ENCODE measurements at places on chromosomes 7 and 10. TPM values are rescaled to one million over a fixed set of nuclear protein-coding genes. Genes with fewer than 3 reads are reported as not detected.

- DNase-seq: peak; percentile 22
Observed at GRCh38 chr7:158033196-158033595, 554.4 kb downstream of the PTPRN2 start.

ANKRD22 gene
- 7.7 TPM for total RNA-seq

TAS2R5 gene
- 4.1 TPM for total RNA-seq

C10orf143 gene
- 3.7 TPM for total RNA-seq

GRCh38 chr7:137592232-137592896 lies 248.8 kb upstream of the PTN start:
- no peak for DNase-seq

GRCh38 chr7:91569728-91570457 lies 305.7 kb downstream of the FZD1 start:
- DNase-seq: no peak

VAX1 gene
- total RNA-seq: not detected

DNA sequence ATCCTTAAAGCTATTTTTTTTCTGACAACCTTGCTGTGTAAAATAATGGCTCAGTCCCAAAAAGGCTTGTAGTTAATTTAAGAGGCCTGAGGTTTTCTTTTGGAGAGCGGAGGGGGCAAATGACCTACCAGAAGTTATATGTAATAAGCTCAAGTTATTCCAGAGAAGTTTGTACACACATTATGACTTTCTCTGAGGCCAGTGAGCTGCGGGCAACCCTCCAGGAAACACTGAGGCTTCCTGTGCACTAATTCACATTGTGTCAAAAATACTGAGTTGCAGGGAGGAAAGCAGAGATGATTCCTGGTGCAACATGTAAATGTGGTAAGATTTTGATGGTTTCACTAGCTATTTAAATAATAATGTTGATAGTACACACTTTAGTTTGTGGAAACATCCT lies 188.6 kb downstream of the DIP2C start:
- DNase-seq: peak; percentile 19

DNA sequence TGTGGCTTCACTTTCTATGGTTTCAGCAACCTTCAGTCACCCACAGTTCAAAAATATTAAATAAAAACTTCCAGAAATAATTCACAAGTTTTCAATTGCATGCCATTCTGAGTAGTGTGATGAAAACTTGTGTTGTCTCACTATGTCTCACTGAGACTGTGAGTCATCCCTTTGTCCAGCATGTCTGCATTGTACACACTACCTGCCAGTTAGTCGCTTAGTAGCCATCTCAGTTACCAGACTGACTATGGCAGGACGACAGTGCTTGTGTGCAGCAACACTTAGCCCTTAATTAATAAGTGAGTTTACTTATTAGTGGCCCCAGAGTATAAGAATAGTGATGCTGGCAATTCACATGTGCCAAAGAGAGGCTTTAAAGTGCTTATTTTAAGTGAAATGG lies 22.5 kb downstream of the CCDC186 start:
- no peak for DNase-seq

GRCh38 chr7:48168159-48168558 lies 3.1 kb upstream of the ABCA13 start:
- DNase-seq: no peak

- DNase-seq: no peak
Observed at GRCh38 chr10:88187472-88187871, 324.0 kb downstream of the PTEN start.

DNA sequence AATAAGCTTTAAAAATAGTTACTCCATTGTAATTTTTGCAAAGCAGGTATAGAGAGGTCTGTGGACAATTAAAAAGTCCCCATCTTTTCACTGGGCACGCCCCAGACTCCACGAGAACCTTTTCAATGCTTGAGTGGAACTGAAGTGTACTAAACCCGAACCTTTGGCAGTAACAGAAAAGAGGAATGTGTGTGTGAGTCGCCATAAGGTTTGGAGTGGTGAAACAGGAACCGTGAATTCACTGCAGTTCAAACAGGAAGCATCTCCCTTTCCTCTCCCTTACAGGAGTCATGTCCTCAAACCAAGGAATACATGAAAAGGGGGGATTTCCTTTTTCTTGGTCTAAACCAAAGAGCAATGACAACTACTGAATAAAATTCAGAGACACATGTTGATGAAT lies 23.2 kb downstream of the NDUFB2 start:
- DNase-seq: no peak

ITIH5 gene
- total RNA-seq: 1.9 TPM

DNA sequence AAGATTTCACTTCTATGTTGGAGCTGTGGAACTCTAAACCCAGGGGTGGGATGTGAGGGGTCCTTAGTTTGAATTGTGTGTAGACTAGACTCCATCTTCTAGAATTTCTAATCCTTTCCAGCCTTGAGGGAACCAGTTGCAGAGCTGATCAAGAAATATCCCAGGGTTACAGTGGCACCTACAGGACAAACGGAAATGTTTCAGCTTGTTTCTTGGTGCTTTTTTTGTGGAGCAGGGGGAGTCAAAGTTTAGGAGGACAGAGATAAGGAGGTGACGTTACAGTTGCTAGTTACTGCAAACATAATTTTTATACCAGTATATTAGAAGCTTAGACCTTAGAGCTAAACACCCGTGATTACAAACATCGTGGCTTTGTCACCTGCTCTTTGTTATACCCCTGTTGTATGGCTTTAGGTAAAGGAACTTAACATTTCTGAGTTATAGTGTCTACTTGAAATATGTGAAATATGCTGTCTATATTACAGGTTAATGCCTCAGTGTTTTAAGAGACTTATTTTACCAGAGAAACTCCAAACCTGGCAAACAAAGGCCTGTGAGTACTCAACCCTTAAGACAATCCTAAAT lies 84.5 kb upstream of the DYNC1I1 start:
- no peak for DNase-seq

- DNase-seq: no peak
Observed at GRCh38 chr7:40077849-40078248, 56.6 kb downstream of the MPLKIP start.

DNA sequence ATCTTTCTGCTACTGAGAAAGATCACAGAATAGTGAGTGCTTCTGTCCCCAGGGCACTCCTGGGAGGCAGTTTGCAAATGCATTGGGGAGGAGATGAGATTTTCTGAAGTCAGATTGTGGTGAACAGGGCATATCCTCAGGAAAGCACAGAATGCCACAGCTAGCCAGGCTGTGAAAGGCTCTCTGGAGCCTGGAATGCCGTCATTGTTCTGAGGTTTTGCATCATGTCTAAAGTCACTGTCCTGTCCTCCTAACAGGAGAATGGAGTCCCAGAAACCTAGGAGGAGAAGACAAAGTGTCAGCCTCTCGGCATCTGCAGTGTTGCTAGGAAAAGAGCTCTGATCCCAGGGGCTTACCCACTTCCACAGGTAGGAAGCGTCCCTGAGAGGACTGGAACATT lies 69.2 kb upstream of the IGFBP3 start:
- no peak for DNase-seq

DNA sequence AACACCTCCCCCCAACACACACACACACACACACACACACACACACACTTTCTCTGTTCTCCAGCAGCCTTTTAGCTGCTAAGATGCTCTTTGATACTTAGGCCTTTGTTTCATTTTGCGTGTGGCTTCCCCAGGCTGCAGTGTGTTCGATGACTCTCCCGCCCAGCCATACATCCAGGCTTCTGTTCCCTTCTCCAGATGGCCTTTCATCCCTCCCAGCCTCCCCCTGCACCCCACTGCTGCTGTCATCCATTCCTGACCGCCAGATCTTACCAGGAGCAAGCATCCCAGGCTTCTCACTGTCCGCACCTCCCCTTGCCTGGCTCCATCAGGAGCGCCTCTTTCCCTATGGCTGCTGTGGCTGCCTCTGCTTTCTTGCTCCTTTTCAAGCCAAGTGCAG lies 77.8 kb upstream of the PPIF start:
- DNase-seq: no peak

DNA sequence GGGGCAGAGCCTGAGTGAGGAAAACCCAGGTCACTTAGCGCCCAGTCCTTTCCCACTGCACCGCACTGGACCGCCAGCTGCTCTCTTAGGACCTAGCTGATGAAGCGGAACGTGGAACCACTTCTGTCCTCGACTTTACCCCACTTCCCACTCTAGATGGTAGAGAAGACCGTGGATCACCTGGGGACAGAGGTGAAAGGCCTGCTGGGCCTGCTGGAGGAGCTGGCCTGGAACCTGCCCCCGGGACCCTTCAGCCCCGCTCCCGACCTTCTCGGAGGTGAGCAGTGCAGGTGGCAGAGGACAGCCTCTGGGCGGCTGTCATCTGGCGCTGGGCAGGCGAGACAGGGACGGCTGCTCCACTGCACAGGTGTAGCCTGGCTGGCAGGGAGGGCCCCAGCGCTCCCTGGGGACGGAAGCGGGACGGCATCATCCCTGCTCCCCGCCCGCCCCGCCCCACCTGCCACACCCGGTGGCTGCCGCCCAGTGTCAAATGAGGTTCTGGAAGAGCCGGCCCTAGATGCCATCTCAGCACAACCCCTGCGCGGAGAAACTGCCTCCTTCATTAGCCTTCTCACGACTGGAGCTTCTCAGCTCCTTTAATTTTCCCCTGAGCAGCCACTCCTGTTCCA lies 11.7 kb downstream of the PLAC9 start:
- DNase-seq: peak; percentile 86

GRCh38 chr7:135620980-135621850 lies 41.1 kb upstream of the STMP1 start:
- DNase-seq: no peak

DNA sequence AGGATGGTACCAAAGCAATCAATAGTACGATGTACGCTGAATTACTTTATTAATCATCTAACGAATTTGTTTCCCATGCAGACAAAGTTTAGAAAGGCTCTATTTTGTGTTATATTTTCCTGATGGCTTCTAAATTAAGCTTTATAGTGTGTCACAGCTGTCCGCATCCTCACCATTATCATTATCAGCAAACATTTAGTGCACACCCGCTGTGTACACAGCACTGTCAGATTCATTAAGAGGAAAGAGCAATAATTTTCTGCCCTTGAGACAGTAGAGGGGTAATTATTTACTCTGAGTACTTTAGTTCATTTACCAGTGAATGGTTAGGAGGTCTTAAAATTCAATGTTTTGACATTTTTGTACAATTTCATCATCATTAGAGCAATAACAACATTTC lies 233.3 kb upstream of the PTPRZ1 start:
- DNase-seq: no peak

HOXA10 gene
- not detected for total RNA-seq

DNA sequence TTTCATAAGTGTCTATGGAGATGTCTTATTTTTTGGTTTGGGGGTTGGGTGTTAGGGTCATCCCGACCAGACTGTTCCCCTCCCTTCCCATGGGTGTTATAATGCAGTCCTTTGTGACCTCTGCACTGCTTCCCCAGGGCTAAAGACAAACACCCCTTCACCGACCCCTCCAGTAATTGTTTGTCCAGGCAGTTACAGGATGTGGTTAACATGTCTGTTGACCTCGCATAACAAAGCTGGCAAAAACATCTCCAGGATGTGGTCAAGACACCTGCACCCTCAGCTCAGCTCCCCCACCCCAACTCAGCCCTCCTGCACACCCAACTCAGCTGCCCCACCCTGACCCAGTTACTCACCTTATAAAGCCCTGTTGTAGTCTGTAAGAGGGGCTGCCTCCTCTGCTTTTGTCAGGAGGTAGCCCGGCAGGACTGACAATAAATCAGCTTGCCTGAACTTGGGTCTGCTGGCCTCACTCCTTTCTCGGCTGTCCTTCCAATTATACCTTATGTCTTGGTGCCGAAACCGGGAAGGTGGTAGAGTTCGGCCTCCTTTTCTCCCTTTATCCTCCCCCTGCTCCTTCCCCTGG lies 102.2 kb downstream of the ZNF92 start:
- DNase-seq: peak; percentile 88

SFTPA1 gene
- total RNA-seq: not detected

- DNase-seq: peak; percentile 60
Observed at GRCh38 chr7:4204513-4205165, 477.5 kb upstream of the FOXK1 start.

AS3MT gene
- total RNA-seq: 7.6 TPM

DNA sequence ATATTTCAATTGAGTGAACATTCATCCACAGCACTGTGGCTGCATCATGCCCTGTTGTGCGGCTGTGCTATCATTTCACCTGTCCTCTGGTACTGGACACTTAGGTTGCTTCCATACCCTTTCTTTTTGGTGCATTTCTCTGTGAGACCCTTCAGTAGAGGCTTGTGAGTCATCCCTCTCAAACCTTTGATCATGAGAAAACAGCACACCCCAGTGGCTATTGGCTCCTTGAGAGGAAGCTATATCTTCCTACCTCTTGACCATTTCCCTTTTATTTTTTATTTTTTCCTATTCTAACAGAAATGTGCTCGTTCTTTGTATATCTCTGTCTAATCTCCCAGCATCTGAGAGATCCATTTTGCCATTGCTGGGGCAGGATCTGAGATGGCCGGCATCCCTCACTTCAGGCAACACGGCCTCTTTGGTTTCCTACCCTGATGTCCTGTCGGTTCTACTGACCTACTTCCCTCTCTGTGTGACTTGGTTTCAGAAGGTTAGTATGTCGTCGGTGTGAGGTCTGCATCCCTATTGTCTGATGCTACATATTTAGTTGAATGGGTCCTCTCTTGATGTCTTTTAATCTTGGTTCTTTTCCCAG lies 23.8 kb upstream of the PIK3AP1 start:
- DNase-seq: no peak

- no peak for DNase-seq
Observed at GRCh38 chr10:63221950-63222349, 88.8 kb downstream of the NRBF2 start.

- DNase-seq: no peak
Observed at GRCh38 chr10:77925410-77925794, 1.2 kb downstream of the DLG5 start.

MSMB gene
- not detected for total RNA-seq

DNA sequence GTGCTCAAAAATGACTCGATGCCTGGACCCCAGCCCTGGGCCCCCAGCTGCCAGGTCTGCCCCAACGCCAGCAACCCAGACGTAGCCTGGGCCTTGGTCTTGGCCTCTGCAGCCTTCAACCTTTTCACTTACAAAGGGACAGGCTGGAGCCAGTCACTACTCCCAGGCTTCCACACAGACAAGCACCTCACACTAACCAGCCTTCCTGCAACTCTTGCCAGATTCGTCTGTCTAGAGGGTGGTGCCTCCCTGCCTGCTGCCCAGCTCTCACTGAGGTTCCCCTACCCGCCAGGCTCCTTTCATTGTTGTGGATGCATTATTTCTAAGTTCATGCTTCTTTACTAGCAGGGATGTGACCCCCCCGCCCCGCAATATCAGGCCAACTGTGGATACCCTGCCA lies 56.3 kb downstream of the NUDCD3 start:
- no peak for DNase-seq

MYO1G gene
- 66.5 TPM for total RNA-seq

DNA sequence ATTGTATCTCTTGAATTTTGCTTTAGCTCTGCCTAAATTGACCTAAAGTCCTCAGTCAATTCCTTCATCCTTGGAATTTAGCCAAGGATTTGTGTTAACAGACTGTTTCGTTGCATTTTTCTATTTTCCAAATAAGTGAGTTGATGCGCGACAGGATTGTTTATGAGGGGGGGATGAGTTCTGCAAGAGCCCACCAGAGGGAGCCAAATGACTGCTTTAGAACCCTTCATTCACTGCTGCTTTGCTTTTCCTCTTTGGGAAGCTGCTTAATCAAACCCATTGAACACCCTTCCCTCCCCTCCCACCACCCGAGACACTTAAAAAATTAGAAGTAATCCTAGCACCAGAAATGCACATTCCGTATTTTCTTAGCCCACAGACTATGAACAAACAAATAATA lies 33.7 kb upstream of the PTF1A start:
- DNase-seq: no peak

- DNase-seq: no peak
Observed at GRCh38 chr7:107694386-107694785, 33.8 kb downstream of the SLC26A4 start.

TET1 gene
- 3.0 TPM for total RNA-seq

- DNase-seq: no peak
Observed at GRCh38 chr10:17113889-17114540, 15.6 kb downstream of the CUBN start.
